ENCODE measurements at places on chromosomes 7 and 10. TPM values are rescaled to one million over a fixed set of nuclear protein-coding genes. Genes with fewer than 3 reads are reported as not detected.

ZWINT gene
- 14.0 TPM for polyA plus RNA-seq

LOXL4 gene
- polyA plus RNA-seq, result 41.0 TPM

ADIRF gene
- 3.9 TPM for polyA plus RNA-seq

FRMD4A gene
- 45.7 TPM for polyA plus RNA-seq

ALOX5 gene
- polyA plus RNA-seq, result not detected

AKR1C8 gene
- not detected for polyA plus RNA-seq

COL28A1 gene
- 0.02 TPM for polyA plus RNA-seq

DNA sequence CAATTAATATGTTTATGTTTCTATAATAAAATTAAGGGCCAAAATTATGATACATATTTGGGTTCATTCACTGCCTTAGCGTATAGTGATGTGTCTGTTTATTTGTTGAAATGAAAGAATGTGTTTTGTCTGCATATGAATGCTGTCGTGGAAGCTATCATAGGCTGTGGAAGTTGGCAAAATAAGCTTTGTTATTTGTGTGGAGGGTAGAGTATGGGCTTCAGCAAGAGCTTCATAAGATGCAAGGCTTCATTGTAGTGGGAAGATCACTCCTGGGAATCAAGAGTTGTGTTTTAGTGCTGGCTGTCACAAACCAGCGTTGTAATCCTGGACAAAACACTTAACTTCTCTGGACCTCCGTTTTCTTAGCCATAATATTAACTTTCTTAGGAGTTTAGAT is 2.5 kb downstream of the SLK start:
- DNase-seq, result no peak

DNA sequence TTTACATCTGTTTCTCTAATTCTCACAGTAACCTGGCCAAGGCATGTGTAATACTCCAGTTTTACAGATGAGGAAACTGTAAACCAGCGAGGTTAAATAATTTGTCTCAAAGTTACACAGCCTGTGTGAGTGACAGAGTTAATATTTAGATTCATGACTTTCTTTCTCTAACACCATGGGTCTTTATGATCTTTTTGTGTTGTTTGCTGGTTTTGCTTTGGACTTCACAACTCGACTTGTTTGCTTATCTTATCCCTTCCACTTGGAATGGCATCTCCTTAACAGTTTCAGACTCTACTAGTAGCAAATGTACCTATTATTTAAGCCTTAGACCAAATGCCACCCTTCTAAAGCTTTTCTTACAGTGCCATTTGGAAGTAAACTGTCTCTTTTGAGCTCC is 34.4 kb downstream of the MXI1 start:
- no peak for DNase-seq

DNA sequence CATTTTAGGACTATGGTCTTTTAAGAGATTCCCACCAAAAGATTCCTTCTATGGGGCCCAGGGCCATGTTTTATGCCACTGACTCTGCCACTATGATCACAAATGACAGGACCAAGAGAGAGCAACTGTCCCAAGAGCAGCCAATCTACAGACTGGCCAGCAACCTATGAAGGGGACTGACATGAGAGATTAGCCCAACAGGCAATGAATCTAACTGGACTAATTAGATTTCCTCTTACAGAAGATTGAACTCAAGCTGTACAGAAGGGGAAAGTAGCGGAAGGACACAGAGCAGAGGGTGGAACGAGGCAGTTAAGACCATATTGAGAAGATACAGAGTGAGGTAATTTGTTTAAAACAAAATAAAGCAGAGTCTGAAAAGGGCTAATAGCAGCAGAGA is 25.8 kb downstream of the ZNF800 start:
- DNase-seq, result no peak

DNA sequence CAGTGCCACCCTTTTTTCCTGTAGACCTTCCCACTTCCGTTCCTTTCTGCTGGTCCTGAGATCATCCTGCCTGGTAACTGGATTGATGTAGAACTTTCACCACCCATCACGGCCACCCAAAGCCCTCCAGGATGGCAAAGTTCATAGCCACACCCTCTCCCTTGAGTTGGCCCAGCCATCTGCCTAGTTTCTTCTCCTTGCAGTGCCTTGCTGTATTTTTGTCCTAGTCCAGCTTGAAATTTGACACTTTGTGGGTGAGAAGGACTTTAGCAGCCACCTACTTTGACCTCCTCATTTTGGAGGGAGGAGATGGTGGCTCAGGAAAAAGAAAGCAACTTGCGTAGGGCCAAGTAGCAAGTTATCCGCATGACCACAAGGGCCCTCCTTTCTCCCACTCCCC is 140.7 kb downstream of the BUB3 start:
- DNase-seq, result no peak

GRCh38 chr7:209906-210305 is 17.5 kb downstream of the FAM20C start:
- no peak for DNase-seq

DNA sequence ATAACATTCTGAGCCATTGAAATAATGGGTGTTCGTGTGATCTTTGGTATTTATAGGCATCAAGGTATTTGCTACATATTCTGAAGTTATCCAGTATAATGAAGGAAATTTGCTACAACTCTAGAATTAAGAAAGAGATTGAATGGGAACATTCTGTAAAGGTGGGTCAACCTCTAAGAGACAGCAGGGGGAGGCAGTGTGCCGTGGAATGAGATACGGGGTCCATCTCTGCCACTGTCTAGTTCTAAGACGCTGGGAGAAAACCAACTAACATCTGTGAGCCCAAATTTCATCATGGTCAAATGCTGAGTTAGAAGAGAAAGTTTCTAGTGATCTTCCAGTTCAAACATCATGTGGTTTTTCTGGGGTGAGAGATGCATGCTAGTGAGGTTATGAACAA is 368.9 kb downstream of the SORCS1 start:
- no peak for DNase-seq

GRCh38 chr7:143321242-143321641 is 5.3 kb downstream of the CLCN1 start:
- no peak for DNase-seq

- no peak for DNase-seq
Observed at GRCh38 chr10:48765039-48765438, 80.4 kb downstream of the WDFY4 start.

DNA sequence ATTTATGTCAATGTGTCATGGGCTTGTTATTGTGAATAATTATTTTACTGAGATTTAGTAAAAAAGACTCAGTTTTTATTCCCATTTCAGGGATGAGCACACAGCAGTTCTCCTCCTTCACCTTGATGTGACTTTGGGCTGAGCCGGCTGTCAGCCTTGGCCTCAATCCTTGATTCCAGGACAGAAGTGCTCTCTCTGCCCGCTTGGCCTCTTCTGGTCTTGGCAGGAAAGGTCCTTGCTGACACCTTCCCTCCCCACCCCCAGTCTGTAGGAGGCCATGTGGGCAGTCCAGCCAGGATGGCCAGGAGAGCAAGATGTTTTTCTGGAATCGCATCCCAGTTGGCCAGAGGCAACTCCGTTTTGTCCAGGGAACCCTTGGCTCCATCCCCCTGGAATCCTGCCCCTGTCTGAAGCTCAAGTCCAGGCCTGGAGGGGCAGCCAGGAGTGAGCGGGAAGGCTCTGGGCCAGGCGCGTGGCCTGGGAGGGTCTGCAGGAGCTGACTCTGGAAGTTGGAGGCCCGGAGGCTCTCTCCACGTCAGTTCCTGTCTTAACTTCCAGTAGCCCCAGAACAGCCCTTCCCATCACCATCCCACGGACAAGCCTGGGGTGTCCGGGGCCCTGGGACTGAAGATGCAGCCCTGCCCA is 100.9 kb downstream of the PDGFA start:
- DNase-seq, result no peak

GRCh38 chr7:53719122-53719521 is 683.7 kb downstream of the POM121L12 start:
- no peak for DNase-seq

- DNase-seq, result no peak
Observed at GRCh38 chr7:20435305-20435704, 104.6 kb downstream of the ITGB8 start.

- DNase-seq, result no peak
Observed at GRCh38 chr7:14552060-14552459, 350.5 kb downstream of the DGKB start.

DNA sequence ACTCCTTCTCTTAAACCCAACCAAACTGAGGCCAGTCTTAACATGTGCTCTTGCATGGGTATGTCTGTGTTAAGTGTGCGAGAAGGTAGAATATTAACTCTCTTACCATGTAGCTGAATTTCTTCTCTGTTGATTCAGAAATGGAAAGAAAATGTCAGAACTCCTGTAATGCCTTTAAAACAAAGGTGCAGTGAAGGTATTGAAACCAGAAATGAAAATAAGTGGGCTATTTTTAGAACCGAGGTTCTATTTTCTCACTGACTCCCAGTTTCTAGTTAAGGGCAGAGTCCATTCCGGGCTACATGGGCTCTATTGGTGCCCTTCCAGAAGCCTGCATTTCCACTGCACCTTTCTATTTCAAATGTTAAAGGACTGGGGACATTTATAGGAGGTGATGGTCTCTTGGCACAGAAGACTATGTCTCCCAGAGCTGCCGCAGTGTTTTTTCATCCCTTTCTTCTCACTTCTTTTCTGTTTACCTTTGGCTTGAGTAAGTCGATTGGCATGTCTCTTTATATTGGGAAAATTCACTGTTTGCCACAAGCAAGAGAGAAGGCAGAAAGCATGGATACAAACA is 174.9 kb downstream of the LRMDA start:
- DNase-seq, result no peak
